Chondrocyte (in vitro differentiated cells): ENCODE measurements at places on chromosomes 2 and 18. TPM values are rescaled to one million over a fixed set of nuclear protein-coding genes. Genes with fewer than 3 reads are reported as not detected.

- no peak for DNase-seq
These were observed 27.2 kb downstream of the CCBE1 start for GRCh38 chr18:59669872-59670657.

GRCh38 chr2:72745679-72746368 is 80.0 kb downstream of the EXOC6B start:
- no peak for DNase-seq

DNA sequence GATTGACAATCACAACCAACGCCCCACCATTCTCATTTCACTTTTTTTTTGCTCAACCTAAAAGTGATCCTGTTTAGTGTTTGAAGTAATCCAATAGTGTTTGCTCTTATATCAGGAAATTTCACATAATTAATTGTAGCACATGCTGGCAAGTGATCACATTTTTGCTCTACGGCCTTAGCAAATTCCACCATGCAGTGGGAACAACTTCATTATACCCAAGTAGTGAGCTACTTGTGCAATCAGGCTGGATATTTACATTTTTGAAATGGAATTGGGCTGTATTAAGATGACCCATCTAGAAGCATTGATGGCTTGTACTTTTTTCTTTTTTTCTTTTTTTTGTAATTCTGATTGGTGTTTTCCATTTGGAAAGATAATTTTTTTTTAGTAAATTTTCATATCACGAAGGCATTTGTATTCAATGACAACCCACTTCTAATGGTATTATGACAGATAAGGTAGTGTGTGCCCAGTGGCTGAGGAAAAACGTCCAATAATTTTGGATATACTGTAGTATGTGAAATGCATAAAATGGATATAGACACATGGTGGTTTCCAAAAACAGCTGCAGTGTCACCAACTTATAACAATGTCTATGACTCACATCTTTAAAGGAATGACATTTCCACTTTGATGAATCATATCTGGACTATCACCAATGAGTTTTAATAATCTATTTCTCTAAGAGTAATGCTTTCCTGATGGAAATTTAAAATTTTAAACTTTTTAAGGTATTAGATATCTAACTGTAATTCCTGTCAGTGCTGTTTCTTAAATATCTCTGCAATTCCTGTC is 130.6 kb downstream of the COL6A3 start:
- DNase-seq: no peak

- no peak for DNase-seq
These were observed 89.8 kb upstream of the GRB14 start for GRCh38 chr2:164710837-164711765.

GRCh38 chr2:138959031-138959430 is 178.8 kb upstream of the NXPH2 start:
- no peak for DNase-seq

- no peak for DNase-seq
These were observed 268.3 kb upstream of the SPRED2 start for GRCh38 chr2:65700720-65701119.

C1GALT1C1L gene
- not detected in 3 replicates for total RNA-seq

OSBPL6 gene
- 6.5 to 10.5 TPM (median 10.3 TPM) in 3 replicates for total RNA-seq

LINC00305 gene
- total RNA-seq: not detected in 3 replicates

LYPD1 gene
- 4.1 to 5.0 TPM in 2 of 3 replicates, not detected in the other for total RNA-seq
